Fibroblast of lung (primary cell): ENCODE measurements at places on chromosomes 1 and 21. TPM values are rescaled to one million over a fixed set of nuclear protein-coding genes. Genes with fewer than 3 reads are reported as not detected.

The CEP170 gene
- total RNA-seq, result 75.2 and 86.0 TPM in 2 replicates

The KCNQ4 gene
- under 0.01 TPM in 2 replicates for total RNA-seq

The PROK1 gene
- not detected in 2 replicates for total RNA-seq

The TSACC gene
- 0.50 TPM in 1 of 2 replicates, not detected in the other for total RNA-seq

The LCE3D gene
- not detected in 2 replicates for total RNA-seq

- H3K36me3 ChIP-seq, result no peaks in the 10 kb centered on the region
- H3K4me3 ChIP-seq, result no peak overlapping the region
- no peak for DNase-seq
- peak overlapping the region; percentile 30 for H3K27ac ChIP-seq
- no peaks in the 10 kb centered on the region for H3K27me3 ChIP-seq
Observed at GRCh38 chr21:38921511-38922251, 116.0 kb downstream of the ETS2 start.

- no peaks in the 10 kb centered on the region for H3K4me1 ChIP-seq
- no peaks in the 10 kb centered on the region for H3K27me3 ChIP-seq
- no peak for DNase-seq
- no peaks in the 10 kb centered on the region for H3K36me3 ChIP-seq
Observed at GRCh38 chr1:192929597-192929996, 120.8 kb downstream of the RGS2 start.

DNA sequence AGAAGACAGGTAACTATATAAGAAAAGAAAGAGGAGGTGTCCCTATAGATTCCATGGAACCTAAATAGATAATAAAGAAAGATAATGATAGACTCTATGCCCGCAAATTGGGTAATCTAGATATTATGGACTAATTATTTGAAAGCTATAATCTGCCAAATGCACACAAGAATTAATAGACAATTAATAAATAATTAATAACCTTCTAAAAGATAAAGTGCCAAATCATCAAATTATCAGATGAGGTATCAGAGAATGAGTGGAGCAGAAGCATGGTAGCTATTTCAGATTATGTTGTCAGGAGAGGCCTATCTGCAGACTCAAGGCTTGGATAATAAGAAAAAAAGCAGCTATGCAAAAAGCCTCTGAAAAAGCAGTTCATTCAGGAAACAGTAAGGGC is 1120.8 kb downstream of the PLA2G4A start:
- H3K4me3 ChIP-seq, result no peak overlapping the region
- no peak for DNase-seq
- H3K27me3 ChIP-seq, result no peaks in the 10 kb centered on the region
- no peaks in the 10 kb centered on the region for H3K4me1 ChIP-seq
- no peak overlapping the region for H3K27ac ChIP-seq

GRCh38 chr1:103190766-103191165 is 82.4 kb upstream of the COL11A1 start:
- H3K4me1 ChIP-seq, result no peaks in the 10 kb centered on the region
- H3K27ac ChIP-seq, result no peak overlapping the region
- no peaks in the 10 kb centered on the region for H3K27me3 ChIP-seq
- no peaks in the 10 kb centered on the region for H3K36me3 ChIP-seq
- DNase-seq, result no peak
- H3K4me3 ChIP-seq, result no peak overlapping the region

GRCh38 chr1:218585511-218586184 is 240.5 kb downstream of the TGFB2 start:
- no peaks in the 10 kb centered on the region for H3K27me3 ChIP-seq
- H3K4me1 ChIP-seq, result peaks cover 4% of the 10 kb centered on the region
- H3K36me3 ChIP-seq, result no peaks in the 10 kb centered on the region
- no peak overlapping the region for H3K4me3 ChIP-seq

- no peak overlapping the region for H3K27ac ChIP-seq
- H3K27me3 ChIP-seq, result no peaks in the 10 kb centered on the region
- no peaks in the 10 kb centered on the region for H3K36me3 ChIP-seq
Observed at GRCh38 chr1:214102907-214103306, 115.1 kb downstream of the PROX1 start.

DNA sequence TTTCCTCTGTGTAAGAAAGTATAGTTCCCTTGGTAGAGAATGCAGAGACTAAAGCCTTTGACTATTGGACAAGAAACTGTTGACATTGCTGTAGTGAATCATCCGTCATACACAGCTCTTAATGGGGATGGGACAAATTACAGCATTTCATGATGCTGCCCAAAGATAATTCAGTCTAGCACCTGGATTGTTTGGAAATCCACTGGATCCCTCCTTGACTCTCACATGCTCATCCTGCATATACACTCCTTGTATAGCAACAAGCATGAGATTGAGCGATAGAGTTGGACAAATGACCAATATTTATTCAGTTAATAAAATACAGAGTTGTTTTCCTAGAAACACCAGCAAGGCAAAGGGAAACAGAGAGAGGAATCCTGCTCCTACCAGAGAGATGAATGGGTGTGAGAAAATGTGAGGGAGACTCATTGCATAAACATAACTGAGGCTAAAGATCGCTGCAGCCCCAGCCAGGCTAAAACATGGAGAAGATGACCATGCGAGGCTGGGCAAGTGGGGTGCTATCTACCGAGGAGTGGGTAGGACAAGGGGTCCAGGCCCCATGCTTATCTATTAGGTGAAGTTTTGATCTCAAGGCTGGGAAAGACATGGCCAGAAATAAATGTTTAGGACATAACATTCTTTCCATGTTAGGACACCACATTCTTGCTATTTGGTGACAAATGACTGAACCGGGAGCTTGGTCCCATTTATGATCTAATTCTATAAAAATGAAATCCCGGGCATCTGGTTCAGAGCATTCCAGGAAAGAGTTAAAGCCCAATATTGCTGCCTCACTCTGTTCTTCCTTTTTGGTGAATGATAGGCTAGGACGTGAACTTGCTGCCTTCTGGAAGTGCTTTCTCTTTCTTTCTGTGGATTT is 153.2 kb downstream of the TGFB2 start:
- peak overlapping the region; percentile 89 for H3K27ac ChIP-seq
- no peaks in the 10 kb centered on the region for H3K27me3 ChIP-seq
- peaks cover 14% of the 10 kb centered on the region for H3K4me1 ChIP-seq
- no peaks in the 10 kb centered on the region for H3K36me3 ChIP-seq
- DNase-seq, result peak; percentile 83
- peak overlapping the region; percentile 55 for H3K4me3 ChIP-seq
